Astrocyte of the cerebellum (primary cell): ENCODE measurements at places on chromosomes 2 and 18.

- DNase-seq: no peak
Measured at GRCh38 chr2:138475277-138475776, 26.2 kb upstream of the SPOPL start.

DNA sequence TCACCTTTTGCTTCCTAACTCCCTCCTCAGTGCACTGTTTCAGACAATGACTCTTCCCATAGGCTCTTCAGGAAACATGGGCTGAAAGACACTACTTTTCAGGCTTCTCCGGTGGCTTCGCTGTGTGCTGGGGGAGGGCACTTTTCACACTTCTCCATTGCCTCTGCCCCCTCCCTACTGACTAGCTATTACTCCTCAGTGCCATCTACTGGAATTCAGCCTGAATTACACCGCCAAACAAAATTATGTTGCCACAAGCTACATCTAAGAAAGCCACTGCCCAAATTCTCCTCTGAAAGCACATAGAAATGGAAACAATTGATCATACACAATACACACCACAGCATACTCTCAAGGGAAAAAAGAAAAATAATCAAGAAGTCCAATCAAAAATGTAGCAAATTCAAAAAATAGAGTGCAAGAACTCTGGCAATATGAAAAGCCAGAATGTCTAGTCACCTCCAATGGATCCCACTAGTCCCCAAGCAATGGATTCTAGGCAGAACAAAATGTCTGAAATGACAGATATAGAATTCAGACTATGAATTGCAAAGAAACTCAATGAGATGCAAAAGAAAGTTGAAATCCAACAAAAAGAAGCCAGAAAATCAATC lies 1139.4 kb upstream of the GYPC start:
- no peak for DNase-seq

DNA sequence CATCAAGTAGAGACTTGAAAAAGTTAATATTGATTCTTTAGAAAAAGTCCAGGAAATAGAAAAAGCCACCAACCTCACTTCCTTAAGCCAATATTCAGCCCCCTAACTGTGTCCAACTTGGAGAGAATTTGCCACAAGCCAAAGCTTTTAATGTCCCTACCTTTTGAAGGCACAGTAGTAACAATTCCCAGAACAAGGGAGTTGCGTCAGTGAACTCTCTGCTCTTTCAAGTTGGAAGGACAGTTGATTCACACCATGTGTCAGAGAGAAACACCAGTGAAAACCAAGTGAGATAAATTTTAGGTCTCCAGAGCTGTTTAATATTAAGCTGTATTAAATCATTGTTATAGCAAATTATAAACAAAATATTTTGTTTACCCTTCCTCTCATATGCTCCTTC lies 66.1 kb downstream of the EXOC6B start:
- no peak for DNase-seq

DNA sequence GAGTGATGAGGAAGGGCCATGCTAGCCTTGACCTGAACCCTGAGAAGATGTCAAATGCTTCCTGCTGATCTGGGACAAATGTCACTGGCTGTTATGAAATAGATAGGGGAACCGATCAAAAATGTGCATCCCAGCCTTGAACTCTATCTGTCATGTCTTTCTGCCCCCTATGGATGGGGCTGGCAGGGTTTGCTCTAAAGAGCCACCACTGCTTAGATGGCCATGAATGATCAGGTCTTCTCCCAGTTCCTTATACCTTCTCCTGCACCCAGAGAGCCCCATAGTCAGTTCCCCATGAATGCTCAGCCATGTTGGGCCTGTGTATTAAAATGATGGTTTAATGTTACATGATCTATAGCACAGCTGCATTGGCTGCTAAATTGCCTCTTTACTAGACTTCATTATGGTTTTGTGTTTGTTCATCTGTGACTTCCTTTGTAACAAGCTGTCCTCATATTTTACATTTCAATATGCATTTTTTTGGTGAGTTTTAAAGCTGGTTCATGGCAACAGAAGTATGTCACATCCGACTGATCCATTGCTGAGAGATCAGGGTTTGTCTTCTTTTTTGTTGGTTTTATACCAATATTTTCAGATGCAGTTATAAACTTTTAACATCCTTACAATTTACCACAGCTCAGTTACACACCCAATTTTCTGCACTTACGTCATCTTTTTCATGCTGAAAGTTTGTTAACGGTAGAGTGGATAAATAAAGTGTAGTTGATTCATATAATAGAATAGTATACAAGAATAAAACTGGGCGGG lies 56.3 kb upstream of the SMAD2 start:
- no peak for DNase-seq

DNA sequence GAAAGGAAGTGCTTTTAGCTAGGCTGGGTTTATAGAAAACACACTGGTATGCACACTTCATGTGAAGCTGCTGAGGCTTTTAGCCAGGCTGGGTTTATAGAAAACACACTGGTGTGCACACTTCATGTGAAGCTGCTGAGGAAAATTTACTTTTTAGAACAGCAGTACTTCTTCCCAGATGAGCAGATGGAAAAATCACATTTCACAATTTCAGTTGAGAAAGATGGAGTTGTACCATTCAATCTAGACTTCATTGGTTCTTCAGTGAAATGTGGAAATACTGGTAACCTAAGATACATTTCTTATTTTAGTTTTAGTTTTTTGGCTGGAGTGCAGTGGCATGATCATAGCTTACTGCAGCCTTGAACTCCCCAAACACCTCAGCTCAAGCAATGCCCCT lies 11.1 kb downstream of the SNTG2 start:
- no peak for DNase-seq
